ENCODE measurements at places on chromosomes 1 and 21. TPM values are rescaled to one million over a fixed set of nuclear protein-coding genes. Genes with fewer than 3 reads are reported as not detected.

NOS1AP gene
- under 0.01 TPM for total RNA-seq

CTSK gene
- 0.77 TPM for total RNA-seq

CCSAP gene
- 3.8 TPM for total RNA-seq

LCE2A gene
- not detected for total RNA-seq

IL19 gene
- total RNA-seq: not detected

MRPS21 gene
- 77.8 TPM for total RNA-seq

LCE3B gene
- not detected for total RNA-seq

CLCA4 gene
- total RNA-seq: not detected

GPR37L1 gene
- not detected for total RNA-seq

FOXD2 gene
- total RNA-seq: 0.11 TPM

ANKRD35 gene
- total RNA-seq: under 0.01 TPM

B4GALT2 gene
- total RNA-seq: 39.6 TPM

KCNJ9 gene
- not detected for total RNA-seq

MTF1 gene
- total RNA-seq: 2.3 TPM

CCDC18 gene
- 7.0 TPM for total RNA-seq

PROK1 gene
- not detected for total RNA-seq

LRRC38 gene
- total RNA-seq: not detected

LRRC71 gene
- total RNA-seq: 0.11 TPM

SEMA6C gene
- total RNA-seq: 2.2 TPM

S1PR1 gene
- 328 TPM for total RNA-seq

MIA3 gene
- 35.7 TPM for total RNA-seq

SYPL2 gene
- under 0.01 TPM for total RNA-seq

KCNN3 gene
- 1.3 TPM for total RNA-seq

S100A16 gene
- total RNA-seq: 493 TPM

ATG4C gene
- 5.8 TPM for total RNA-seq

FCAMR gene
- total RNA-seq: not detected

INSRR gene
- not detected for total RNA-seq

DCDC2B gene
- total RNA-seq: not detected

LRRC3 gene
- 0.98 TPM for total RNA-seq

IFI6 gene
- total RNA-seq: 20.7 TPM

SLC1A7 gene
- not detected for total RNA-seq

SMPDL3B gene
- total RNA-seq: 0.22 TPM

EXO1 gene
- 1.7 TPM for total RNA-seq

CNIH3 gene
- 1.8 TPM for total RNA-seq

PRDM2 gene
- total RNA-seq: 9.2 TPM

CYYR1 gene
- total RNA-seq: 6.9 TPM

GNG4 gene
- 0.43 TPM for total RNA-seq

CLDN17 gene
- total RNA-seq: not detected

FCRL2 gene
- not detected for total RNA-seq

F13B gene
- not detected for total RNA-seq

LORICRIN gene
- not detected for total RNA-seq

EDARADD gene
- under 0.01 TPM for total RNA-seq

UBL4B gene
- not detected for total RNA-seq

OR2L5 gene
- total RNA-seq: not detected

RBBP4 gene
- 180 TPM for total RNA-seq

RPAP2 gene
- total RNA-seq: 3.3 TPM

TGFB2 gene
- 9.5 TPM for total RNA-seq

LCK gene
- 0.17 TPM for total RNA-seq

DBT gene
- 5.9 TPM for total RNA-seq

OR10J1 gene
- total RNA-seq: not detected

THEM5 gene
- 0.33 TPM for total RNA-seq

WNT3A gene
- not detected for total RNA-seq

SMCP gene
- not detected for total RNA-seq

TNFRSF1B gene
- 23.7 TPM for total RNA-seq

ADGRB2 gene
- 0.11 TPM for total RNA-seq

EFNA1 gene
- 255 TPM for total RNA-seq

KLF17 gene
- total RNA-seq: not detected

FAM131C gene
- 0.11 TPM for total RNA-seq

SLAMF9 gene
- total RNA-seq: not detected
